ENCODE measurements at places on chromosomes 13 and 19.

DNA sequence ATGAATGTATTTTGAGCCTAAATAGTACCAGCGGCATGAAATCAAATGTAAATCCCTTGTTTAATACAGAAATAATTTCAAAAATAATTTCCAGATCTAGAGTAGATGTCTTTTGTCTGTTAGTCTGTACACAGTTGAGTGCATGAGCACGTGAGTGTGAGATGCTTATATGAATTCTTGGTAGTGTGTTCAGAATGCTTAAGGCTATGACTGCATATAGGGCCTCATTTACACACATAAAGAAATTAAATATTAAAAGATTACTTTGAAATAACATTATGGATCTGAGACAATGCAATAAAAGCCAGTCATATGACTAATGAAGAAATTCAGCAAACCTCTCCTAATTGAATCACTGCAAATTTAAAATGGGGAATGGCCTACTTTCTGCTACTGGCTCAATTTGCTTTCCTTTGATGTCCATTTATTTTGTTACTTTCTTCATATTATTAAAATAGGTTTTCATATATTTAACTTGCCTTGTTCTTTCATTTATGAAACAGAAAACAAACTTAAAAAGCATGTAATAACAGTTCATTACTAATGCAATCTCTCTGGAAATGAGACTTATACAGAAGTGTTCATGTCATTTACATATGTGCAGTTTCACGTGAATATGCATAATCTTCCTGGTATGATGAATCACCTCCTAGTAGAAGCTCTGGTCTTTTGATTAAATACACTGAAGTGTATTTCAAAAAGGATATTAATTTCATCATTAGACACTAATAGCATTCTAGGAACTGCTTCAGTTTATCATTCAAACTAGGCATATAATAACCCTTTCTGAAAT is 4.5 kb downstream of the AMER2 start:
- no peak for DNase-seq

GRCh38 chr19:50203281-50204080 is at the start of gene MYH14:
Gene MYH14 (plus strand): TSS chr19:50203622. CDS start chr19:50210366, 6,744 bp downstream.
- peak; percentile 99 for DNase-seq

DNA sequence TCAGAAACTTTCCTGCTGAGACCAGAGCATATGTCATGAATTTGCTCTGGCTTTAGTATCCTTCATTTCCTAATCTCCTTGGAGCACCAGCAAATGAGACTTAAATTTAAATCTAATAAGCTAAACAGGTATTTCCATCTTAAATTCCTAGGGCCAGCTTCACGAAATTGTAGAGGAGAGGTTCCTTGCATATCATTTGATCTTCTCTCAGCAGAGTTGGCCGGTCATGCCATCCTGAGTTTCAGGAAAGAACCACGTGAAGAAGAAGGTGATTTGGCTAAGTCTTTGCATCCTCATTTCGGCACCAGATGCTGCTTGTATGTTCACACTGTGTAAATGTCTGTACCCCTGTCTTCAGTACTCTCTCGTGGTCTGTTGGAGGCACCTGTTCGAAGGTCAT is 370.4 kb upstream of the NBEA start:
- no peak for DNase-seq

DNA sequence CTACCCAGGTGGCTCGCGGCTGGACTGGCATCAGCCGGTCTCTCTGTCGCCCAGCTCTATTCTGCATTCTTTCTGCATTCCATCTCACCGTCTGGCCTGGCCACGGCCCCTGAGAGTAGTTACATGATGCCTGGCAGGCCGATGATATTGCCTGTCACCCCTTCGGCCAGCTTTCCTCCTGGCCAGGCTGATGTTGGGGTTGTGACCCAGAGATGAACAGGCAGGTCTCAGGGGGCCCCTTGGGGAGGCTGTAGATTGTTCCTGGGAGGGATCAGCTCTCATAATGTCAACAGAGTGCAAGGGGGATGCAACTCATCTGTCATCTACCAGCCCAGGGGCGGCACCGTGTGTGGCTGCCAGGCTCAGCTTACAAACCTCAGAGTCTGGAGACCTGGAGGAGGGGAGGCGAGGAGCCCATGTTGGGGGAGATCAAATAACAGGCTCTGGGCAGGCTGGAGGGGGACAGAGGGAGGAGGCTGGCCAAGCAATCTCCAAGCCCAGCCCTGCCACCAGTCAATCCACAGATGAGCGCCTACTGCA is 13.6 kb upstream of the FBXO17 start:
- DNase-seq, result no peak

- DNase-seq, result no peak
These were observed 20.1 kb downstream of the RASA3 start for GRCh38 chr13:114112231-114112825.

DNA sequence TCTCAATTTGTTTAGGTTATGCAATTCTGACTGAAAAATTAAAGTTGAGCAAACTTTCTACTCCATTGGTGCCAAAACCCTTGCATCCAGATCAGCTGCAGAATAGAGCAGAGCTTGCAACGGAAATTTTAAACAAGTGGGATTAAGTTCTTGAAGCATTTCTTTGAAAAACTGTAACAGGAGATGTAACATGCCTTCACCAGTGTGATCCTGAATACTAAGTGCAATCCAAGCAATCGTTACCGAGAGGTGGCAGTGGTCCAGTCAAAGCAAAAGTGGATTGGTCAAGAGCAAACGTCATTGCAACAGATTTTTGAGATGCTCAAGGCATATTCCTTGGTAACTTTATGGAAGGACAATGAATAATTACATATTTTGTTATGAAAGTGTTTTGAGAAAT is 841.1 kb upstream of the SLITRK5 start:
- DNase-seq, result no peak

GRCh38 chr13:107342747-107343146 is 774.8 kb upstream of the ARGLU1 start:
- DNase-seq, result no peak

DNA sequence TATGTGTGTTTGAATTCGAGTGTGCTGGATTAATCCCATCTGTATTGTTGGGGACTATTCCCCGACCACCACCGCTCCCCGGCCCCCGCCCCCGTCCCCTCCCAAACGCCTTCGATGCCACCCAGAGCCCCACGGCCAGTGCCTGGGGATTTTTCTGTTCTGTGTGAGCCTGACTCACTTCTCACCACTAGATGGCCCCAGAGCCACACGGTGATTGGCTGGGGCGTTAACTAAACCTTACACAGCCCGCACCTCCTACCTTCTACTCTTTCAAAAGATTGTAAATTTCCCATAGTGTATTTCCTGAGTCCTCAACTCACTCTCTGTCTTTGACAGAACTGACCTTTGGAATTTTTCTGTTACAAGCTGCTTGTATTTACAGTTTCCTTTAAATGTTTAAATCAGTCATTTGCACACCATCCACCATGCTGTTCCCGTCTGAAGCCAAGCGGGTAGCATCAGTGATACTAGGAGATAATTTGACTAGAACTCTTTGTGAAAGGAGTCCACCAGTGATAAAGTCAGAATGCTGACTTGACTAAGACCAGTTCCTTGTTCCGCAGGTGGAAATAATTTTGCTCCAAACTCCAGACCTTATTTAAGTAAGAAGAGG is 61.4 kb downstream of the RFX2 start:
- DNase-seq, result peak; percentile 31

GRCh38 chr13:27442797-27443196 is 7.6 kb downstream of the MTIF3 start:
- no peak for DNase-seq

DNA sequence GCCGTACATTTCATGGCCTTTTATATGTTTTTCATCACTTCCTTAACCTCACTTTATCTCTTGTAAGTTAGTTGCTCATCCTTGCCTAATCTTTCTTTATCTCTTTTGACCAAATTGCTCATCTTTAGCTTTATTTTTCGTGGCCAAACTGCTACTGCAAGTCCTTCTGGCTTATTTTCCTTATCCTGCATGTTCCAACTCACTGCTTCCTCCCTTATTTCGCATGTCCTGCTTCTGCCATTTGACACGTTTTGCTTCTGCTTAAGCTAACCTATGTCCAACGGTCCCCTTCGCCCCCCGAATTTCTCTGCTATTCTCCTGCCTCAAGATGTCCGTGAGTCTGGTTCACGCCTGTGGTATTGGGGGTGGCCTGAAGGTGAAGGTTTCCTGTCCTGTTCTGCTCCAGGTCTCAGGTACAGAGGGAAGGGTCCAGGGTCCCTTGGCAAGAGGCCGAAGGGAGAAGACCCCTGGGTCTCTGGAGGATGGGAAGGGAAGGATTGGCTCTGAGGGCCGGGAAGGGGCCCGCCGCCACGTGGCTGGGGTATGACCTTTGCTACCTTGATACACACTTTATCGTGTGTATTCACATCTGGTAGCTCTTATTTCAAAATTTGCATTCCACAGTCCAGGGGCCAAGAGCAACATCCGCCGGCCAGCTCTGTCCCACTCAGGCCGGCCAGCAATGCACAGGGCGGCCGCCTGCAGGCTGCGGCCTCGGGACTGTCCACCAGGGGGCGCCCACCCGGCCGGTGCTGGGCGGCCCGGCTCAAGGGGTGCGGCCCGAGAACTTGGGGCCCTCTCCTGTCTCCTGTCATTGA is 2.9 kb upstream of the C19orf85 start:
- DNase-seq, result no peak

- DNase-seq, result no peak
These were observed 183.3 kb downstream of the KDM4B start for GRCh38 chr19:5152013-5152763.

GRCh38 chr13:39963612-39964011 is 308.1 kb downstream of the COG6 start:
- DNase-seq, result no peak

GRCh38 chr19:2251106-2252054 is 2.3 kb downstream of the AMH start:
- DNase-seq, result no peak

DNA sequence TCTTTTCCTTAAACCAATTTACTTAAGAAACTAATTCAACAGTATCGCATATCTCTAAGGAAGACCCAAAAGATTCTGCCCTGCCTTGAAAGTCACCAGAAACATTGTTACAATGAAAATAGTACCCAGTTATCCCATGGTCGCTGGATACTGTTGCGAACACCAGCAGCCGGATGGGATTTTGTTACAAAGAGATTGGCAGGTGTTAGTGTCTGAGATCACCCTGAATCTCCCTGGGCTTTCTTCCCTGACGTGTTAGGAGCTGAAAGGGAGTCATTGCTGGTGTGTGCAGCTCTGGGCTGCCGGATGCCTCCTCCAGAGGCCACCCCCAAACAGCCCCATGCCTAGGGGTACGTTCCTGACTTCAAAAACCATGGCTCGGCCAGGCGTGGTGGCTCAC is 38.2 kb downstream of the PTPRS start:
- DNase-seq, result no peak

GRCh38 chr13:52811841-52812240 is 36.6 kb downstream of the PCDH8 start:
- DNase-seq, result no peak

DNA sequence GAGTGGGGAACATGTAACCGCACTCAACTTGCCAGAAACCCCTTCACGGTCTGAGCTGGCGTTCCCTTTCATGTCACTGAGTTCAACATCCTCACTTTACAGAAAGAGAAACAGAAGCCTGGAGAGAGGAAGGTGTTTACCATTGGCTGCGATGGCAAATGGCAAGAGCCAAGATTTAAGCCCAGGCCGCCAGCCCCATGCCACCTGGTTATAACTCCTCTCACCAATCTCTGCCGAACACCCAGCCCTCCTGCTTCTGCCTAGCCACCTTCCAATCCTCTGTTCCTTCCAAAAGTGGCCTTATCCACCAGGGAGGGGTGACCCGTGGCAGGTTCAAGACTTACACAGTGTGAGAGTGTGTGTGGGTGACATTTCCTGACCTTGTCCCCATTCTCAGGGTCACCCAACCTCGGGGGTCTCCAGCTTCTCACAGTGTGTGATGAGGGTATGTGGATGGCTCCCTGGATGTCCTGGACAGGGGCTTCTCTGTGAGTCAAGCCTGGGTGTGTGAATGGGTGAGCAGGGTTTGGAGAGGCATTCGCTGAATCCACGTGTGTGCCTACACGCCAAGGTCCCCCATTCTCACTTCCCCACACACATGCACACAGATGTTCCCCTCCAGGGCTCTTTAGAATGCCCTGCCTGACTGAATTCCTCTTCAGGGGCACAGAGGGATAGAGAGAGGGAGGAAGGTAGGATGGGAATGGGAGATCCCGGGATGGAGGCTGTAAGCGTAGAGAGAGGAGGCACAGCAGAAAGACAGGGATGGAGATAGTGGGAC is 1.2 kb downstream of the CADM4 start:
- DNase-seq, result no peak

- DNase-seq, result no peak
These were observed 2.0 kb downstream of the DOCK9 start for GRCh38 chr13:98975822-98976261.

GRCh38 chr19:32380269-32380668 is 25.3 kb upstream of the DPY19L3 start:
- DNase-seq, result no peak

GRCh38 chr19:49339301-49340068 is 4.3 kb downstream of the CD37 start:
- DNase-seq, result peak; percentile 94

DNA sequence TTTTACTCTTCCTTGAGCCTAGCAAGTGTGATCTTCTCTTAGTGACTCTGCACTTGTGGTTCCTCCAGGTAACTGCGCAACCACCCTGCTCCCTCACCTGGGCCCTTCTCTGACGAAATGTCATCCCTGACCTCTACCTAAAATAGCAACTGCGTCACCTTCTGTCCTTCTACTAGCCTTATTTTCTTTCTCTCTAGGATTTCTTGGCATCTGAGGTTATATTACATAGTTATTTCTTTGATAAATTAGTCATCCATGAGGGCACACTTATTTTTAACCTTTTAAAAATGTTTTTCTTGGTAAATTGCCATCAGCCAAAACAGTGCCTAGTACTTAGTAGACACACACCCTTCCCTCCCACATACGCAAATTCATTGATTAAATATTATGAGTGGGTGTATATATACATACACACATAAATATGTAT is 355.5 kb downstream of the ENOX1 start:
- DNase-seq, result no peak

- DNase-seq, result no peak
These were observed 282.7 kb upstream of the KLHL1 start for GRCh38 chr13:70390968-70391367.

DNA sequence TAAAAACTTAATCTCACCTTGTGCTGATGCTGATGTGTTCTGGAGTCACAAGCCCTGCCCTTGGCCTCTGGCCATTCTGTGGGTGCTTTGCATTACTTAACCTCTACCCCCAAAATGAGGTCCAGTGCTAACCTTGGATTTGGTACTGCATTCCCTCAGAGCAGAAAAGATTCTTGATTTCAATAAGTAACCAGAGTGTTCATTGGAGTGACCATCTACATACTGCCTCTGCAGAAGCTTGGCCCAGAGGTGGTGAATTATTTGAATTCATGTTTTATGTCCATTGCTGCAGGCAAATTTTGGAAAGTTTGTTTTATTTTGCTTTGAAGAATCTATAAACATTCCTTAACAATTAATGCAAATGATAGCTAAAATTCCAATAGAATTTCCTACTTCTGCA is 7.6 kb upstream of the ENOX1 start:
- DNase-seq, result no peak
